ENCODE measurements at places on chromosomes 12 and 14.

DNA sequence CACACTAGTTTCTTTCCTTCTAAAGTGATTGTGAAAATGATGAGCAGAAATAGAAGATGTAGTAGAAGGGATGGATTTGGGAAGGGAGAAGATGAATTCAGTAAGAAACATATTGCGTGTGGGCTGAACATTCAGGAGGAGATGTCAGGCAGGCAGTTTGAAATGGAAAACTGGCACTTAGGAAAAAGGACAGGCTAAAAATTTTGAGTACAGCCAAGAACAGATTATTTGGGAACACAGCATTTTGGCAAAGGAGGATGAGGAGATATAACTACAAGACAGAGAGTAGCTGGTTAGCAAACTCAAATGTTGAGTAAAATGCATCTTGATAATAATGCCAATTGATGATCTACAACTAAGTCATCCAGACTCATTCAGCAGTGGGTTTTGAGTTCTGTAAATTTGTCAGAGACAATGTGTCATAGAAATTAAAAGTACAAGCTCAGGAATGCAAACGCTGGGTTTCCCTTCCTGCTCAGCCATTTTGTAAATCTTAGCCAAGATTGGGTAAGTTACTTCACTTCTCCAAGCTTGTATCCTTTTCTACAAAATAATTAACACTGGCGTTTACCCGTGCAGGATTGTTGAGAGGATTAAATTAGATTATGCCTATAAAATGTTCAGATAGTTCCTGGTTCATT is 255.0 kb downstream of the NAV3 start:
- no peak for DNase-seq

DNA sequence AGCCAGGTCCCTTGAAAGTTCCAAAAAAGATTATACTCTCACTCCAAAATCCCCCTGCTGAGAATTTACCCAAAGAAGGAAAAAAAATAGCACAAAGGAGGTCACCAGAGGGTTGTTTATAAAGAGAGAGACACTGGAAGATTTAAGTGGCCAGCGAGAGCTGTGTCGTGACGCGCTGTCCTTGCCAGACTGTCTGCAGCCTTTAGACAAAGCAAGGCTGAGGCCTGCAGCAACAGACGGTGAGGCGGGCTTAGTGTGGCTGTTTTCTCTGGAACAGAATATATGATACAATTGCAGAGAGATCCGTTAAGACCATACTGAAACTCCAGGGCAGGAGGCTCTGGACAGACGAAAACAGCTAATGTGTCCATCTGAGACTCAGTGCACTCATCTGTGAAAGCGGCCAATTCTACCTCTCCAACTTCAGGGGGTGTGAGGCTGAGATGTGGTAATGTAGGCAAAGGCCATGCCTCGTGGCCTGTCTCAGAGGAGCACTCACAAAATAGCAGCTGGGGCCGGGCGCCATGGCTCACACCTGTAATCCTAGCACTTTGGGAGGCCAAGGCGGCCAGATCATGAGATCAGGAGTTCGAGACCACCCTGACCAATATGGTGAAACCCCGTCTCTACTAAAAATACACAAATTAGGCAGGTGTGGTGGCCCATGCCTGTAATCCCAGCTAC is 36.2 kb downstream of the ANAPC7 start:
- no peak for DNase-seq

DNA sequence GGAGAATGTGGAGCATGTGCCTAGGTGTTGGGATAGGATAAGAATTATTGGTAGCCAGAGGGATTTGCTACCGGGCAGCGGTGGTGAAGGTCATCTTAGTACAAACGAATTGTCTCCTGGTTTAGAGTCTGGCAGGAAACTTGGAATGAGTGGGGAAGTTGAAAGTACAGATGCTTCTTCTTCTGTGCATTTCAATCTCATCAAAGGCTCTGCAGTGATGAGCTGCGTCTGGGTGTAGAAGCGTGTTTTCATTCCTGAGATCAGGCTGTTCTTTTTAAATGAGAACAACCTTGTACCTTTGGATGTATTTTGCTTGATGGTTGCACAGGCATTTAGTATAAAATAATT is 2.1 kb downstream of the WNK1 start:
- no peak for DNase-seq

DNA sequence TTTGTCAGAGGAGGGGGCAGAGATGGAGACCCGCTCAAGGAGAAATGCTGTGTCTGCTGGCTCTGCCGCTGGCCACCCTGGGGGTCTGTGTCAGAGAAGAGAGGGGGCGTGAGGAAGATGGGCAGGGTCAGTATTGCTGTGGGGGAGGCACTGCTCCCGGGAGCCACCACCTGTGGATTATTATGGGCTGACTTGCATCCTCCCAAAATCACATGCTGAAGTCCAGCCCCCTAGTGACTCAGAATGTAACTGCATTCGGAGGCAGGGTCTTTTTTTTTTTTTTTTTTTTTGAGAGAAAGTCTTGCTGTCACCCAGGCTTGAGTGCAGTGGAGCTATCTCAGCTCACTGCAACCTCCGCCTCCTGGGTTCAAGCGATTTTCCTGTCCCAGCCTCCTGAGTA is 12.3 kb downstream of the ABCD4 start:
- no peak for DNase-seq

GRCh38 chr14:101134851-101135433 is 231.4 kb upstream of the RTL1 start:
- DNase-seq: peak; percentile 7

GRCh38 chr14:75254381-75254822 is 24.2 kb upstream of the FOS start:
- DNase-seq: no peak

GRCh38 chr14:105346876-105347586 is 32.5 kb downstream of the PACS2 start:
- DNase-seq: no peak

DNA sequence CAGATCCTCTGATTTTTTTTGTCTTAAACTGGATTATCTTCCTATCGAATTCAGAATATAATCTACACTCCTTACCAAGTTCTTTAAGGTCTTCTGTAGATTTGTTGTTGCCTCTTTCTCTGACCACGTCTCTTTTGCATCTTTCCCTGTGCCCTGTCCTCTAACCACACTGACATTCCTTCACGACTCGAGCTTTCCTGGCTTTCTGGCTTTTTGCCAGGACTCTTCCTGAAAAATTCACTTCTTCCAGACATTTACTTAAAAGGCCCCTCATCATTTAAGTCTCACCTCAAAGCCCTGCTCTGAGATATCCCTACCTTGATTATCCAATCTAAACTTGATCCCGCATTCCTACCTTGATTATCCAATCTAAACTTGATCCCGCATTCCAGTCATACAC is 422.3 kb upstream of the DCN start:
- no peak for DNase-seq

DNA sequence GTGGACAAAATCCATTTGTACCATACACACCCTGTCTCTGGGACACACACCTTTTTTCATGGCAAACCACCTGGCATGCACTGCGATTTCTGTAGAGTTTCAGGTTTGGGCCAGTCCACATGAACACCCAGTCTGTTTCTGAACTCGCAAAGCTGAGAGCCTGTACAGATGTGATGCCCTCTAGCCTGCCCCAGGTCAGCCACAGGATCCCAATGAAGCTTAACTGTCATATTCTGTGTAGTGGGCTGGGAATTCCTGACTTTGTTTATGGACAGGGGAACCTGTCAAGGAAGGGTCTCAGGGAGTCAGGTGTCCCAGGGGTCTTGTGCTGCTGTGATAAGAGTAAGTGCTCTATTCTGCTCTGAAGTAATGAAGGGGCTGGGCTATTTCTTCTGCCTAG is 39.8 kb downstream of the CPM start:
- DNase-seq: no peak

DNA sequence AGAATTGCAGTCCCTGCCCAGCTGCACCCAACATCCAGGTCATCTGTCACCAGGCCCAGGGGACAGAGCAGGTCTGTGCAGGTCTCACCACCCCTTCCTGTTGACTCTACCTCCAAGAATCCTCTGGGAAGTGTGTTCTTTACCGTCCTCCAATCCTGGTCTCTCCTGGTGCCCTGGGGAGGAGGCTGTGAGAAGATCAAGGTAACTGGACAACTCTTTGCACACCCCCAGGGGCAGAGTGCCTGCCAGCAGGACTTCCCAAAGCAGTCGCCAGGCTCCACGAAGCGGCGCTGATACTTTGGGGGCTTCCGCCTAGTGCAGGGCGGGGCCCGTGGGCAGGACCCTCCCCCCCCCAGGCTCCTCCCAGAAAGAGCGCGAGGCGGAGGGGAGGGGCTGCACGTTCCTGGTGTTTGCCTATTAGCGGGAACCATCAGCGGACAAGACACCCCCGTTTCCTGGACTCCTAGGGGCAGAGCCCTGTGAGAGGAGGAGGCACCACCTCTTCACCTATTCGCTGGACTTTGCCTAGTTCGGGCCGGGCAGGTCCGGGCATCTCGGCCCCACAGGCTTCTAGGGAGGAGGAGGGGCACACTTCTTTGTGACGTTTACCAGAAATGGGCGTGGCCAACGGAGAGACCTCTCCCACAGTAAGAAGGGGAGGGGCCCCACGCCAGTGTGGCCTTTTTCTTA is 918.0 kb downstream of the AACS start:
- DNase-seq: peak; percentile 44

- no peak for DNase-seq
Observed at GRCh38 chr12:86389949-86390348, 133.8 kb upstream of the MGAT4C start.

GRCh38 chr14:75927564-75928087 is 54.2 kb downstream of the TGFB3 start:
- no peak for DNase-seq

- DNase-seq: no peak
Observed at GRCh38 chr14:93825235-93825553, 36.9 kb upstream of the PRIMA1 start.

GRCh38 chr14:39241637-39242036 is 7.9 kb downstream of the MIA2 start:
- no peak for DNase-seq

DNA sequence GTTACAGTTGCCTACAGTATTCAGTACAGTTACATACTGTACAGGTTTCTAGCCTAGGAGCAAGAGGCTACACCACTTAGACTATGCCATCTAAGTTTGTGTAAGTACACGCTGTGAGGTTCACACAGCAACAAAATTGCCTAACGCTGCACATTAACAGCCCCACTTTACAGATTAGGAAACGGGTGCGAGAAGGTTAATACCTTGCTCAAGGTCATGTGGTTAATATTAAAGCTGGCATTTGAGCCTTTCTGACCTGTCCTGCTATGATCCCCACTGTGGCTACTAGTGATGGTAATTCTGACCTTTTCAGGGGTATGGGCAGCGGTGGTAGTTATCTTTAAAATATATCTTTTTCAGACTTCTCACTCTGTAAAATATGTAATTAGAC is 20.9 kb downstream of the ACVR1B start:
- no peak for DNase-seq

DNA sequence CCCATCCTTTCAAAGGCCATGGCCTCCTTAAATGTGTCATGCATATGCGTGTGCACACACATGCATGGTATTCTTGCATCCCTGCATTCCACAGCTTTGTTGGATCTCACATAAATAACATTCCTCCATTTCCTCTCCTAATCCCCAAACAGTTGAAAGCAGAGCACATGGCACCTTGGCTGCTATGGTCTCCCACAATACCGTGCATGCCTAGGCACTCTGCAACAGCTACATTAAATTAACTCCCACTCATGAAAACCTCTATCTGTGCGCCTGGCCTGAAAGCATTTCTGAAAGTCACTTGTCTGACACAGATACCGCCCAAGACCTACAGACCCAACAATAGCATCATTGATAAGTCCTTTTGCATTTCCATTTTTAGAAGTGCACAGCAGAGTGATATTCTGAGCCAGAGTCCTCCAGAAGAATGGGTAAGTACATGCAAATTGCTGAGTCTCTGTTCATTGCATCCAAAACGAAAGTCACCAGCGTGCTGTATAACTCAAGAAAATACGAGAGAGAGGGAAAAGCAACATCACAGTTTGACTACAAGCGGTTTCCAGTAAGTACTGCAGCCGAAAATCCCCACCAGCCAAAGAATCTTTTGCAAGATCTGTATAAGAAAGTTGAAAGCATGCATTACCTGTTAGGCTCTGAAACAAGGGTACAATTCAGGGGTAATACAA is 436 bp downstream of the ASB2 start:
- DNase-seq: no peak

- DNase-seq: no peak
Observed at GRCh38 chr12:51343201-51343600, 3.3 kb downstream of the CELA1 start.

DNA sequence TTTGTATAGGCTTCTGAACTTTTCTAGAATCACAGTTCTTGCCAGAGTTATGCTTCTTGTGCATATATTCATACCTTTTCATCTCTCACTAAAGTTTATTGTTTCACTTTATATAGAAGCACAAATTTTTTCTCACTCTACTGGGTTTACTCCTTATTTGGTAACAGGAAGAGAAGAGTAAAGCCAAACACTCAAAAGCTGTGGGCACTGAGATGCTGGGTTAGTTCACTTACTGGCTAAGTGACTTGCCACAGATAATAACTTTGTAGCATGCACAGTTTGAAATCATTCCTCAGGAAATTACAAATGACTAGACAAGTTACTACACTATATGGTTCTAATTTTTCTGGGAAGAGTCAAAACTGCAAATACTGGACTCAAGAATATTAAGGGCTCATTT is 7.8 kb downstream of the HIGD1C start:
- no peak for DNase-seq

GRCh38 chr12:67792185-67792584 is 143.6 kb downstream of the DYRK2 start:
- no peak for DNase-seq

DNA sequence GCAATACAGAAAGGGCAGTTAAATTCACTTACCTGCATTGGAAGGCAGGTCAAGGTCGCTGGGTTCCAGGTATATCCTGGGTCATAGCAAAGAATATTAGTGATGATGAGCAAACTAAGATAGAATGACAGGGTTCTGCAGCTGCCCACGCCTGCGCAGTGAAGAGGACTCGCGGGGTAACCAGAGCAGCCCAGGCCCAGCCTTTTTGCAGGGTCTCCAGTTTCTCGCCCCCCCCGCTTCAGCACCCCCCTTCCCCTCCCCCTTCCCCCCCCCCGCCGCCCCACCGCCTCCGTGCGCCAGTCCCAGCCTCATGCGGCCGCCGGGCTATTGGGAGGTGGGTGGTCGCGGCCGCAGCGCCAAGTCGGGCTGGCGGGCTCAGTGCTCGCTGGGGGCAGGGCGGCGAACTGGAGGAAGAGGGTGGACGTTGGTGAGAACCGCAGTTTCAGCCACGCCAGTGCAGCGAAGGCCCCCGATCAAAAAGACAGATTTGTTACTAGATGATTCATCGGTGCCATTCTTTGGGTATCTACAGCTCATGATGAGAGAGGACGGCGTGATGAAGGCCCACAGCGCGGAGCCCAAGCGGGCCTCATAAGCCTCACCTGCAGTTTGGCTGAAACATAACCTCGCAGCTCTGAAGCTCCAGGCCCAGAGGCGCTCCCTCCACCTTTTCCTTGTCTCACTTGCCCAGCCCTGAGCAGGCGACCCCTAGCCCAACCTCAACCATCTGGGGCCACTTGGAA is 20.2 kb downstream of the SLC2A3 start:
- no peak for DNase-seq

GRCh38 chr14:67719866-67720265 is 18.2 kb downstream of the RDH12 start:
- DNase-seq: no peak

DNA sequence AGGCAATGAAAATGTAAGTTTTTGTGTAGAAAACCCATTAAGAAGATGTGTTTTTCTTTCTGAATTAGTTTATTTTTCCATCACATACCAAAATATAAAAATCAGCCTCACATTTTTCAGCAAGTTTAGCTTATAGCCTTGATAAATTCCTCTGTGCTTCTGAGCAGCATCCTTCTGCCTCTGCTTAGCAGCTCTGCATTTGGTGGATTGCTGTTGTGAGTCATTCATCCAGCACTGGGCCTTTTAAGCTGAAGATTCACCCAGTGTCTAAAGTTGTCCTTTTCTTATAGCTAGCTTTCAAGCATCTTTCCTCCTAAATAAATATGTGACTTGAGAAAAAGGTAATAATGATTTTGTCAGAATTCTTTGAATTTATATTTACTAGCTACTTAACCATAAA is 206.1 kb downstream of the PCNX1 start:
- no peak for DNase-seq
